ENCODE measurements at places on chromosomes 2 and 18. TPM values are rescaled to one million over a fixed set of nuclear protein-coding genes. Genes with fewer than 3 reads are reported as not detected.

DNA sequence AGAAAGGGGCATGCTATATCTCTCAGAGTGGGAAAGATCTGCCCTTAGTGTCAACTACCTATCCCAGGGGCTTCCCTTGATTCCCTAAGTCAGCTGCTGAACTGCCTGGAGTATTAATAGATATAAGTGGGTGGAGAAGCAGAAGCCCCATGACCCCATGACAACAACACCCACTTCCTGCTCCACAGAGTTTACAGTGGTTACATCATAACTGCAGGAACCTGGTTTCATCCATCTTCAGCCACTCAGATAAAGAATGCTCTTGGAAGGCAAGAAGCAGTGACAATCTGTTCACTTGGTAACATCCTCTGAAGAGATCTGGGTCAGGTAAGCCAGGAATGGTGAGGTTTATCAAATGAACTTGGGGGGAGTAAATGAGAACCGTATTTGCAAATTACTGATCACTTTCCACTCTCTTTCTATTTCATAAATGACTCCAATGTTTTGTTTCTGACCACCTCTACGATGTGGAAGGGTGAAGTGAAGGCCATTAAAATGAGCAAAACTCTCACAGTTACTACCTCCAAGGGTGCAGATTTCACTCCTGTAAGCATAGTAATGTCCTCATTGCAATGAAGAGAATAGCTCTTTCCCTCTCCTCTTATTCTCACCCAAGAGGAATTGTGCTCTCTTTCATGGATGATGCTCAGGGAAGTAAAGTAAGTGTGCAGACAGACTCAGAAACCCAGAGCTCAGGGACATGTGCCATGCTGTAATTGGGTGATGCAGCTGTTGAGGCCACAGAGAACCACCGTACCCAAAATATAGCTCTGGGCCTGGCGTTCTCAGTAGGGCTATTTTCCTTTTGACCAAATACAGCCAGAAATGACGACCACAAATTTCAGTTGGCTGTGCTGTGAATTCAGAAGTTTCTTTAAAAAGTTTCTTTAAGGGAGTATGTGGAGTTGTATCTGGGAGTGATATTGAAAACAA, 192.8 kb upstream of the APCDD1 start:
- DNase-seq, result no peak

DNA sequence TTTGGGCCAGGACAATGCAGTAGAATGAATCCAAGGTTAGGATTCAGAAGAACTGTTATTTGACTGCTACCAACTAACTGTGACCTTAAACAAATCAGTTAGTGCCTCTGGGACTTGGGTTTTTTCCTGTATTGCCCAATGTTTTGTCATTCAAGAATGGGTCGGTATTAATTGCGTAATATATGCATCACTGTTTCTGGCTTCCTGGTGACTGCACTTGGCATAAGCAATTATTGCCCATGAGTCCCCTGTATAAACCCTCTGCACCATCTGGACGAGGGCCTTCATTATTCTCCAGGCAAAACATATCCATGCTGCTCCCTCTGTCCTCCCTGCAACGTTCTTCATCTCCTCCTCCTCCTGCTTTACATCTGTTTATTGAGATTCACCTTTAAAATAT, 255.8 kb upstream of the LRRTM1 start:
- no peak for DNase-seq

DNA sequence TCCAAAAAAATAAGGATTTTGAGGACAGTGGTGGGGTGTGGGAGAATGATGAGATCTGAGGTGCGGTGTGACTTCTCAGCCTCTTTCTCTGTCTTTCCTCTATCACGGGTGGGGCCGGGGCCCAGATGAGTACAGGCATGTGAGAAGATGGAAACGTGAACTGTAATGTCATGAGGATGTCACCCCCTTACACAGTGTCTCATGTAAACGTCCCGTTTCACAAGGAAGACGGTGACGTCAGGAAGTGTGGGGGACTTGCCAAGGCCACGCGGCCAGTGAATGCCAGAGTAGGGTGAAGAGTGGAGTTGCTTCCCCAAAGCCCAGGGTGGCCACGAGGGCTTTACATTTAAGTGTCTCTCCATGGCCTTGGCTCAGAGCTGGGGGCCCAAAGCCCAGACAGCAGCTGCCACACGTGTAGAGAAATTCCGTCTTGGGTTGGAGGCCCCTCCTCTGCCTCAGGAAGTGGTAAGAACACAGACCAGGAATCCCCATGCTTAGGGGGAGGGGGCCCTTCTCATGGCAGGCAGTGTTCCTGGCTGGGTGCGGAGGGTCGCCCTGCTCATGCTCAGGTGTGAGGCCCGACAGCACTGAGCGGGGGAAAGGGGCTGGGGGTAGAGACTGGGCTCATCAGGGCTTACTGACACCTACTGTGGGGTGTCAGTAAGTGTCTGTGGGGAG, 80.9 kb upstream of the SMAD7 start:
- no peak for DNase-seq

RTP5 gene
- not detected for total RNA-seq
